ENCODE measurements at places on chromosomes 4 and X.

DNA sequence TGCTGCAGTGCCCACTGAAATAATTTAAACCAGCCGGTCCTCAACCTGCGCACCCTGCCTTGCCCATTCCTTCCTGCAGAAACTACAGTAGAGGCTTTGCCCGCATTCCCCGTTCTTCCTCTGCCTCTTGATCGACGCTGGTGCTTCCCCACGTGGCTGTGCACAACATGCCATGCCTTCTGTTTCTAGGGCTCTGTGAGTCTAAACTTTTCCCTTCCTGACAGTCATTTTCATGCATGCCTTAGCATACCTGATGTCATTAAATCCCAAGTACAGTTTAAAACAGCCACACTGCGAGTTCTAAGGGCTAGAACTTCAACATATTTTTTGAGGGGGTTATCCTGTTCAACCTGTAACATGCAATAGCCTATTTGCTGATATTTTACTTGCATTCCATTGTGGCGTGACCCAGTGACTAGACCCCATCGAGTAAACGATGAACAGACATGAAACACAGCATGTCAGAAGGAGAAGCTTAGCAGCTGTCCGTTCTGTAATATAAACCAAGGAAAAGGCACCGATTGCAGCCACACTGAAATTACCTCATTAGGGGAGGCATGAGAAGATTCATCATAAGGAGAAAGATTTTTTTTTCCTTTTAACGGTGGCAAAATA, 232.5 kb downstream of the ARHGAP10 start:
- H3K36me3 ChIP-seq = no peaks in the 10 kb centered on the region
- H3K4me3 ChIP-seq = no peak overlapping the region
- DNase-seq = no peak
- H3K27ac ChIP-seq = no peak overlapping the region
- peaks cover 23% of the 10 kb centered on the region for H3K4me1 ChIP-seq

- H3K36me3 ChIP-seq = no peaks in the 10 kb centered on the region
- DNase-seq = no peak
- peak overlapping the region; percentile 8 for H3K4me3 ChIP-seq
- H3K4me1 ChIP-seq = peaks cover 19% of the 10 kb centered on the region
- peak overlapping the region; percentile 94 for H3K27ac ChIP-seq
Measured at GRCh38 chr4:60089546-60090273, 1110.4 kb upstream of the ADGRL3 start.

DNA sequence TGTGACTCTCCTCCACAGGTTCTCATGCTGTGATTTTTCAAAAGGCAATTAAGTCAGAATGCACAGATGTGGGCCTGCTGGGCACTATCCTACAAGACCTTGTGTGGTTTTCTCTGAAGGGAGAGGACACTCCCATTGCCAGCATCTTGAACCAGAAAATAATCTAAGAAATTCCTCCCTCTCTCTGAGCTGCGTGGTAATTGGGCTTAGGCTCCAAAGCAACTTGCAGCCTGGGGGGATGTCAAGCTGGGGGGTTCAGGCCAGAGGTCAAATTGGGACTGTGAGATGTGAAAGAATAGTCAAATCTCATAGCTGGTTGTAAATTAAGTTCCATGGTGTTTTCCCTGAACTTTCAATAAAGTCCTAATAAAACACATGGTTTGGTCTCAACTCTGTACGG, 350.6 kb upstream of the SLC7A11 start:
- H3K27me3 ChIP-seq = no peaks in the 10 kb centered on the region
- no peak overlapping the region for H3K27ac ChIP-seq
- no peak for DNase-seq
- H3K4me3 ChIP-seq = no peak overlapping the region
- H3K4me1 ChIP-seq = peaks cover 13% of the 10 kb centered on the region

DNA sequence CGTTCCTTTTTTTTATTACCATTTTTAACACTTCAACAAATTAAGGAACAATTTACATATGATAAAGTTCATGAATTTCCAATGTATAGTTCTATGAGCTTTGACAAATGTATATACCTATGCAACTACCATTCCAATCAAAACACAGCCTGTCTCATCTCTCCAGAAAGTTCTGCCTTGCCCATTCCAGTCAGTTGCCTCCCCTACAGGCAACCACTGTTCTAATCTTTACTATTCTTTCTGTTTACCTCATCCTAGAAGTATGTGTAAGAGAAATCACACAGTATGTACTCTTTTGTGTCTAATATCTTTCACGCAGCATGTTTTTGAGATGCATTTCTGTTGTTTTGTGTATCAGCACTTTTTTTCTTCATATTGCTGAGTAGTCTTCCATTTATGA, 224.9 kb downstream of the KIT start:
- no peak for DNase-seq
- peaks cover 5% of the 10 kb centered on the region for H3K4me1 ChIP-seq
- no peak overlapping the region for H3K4me3 ChIP-seq
- no peaks in the 10 kb centered on the region for H3K36me3 ChIP-seq
- no peak overlapping the region for H3K27ac ChIP-seq
- peaks cover 4% of the 10 kb centered on the region for H3K27me3 ChIP-seq

DNA sequence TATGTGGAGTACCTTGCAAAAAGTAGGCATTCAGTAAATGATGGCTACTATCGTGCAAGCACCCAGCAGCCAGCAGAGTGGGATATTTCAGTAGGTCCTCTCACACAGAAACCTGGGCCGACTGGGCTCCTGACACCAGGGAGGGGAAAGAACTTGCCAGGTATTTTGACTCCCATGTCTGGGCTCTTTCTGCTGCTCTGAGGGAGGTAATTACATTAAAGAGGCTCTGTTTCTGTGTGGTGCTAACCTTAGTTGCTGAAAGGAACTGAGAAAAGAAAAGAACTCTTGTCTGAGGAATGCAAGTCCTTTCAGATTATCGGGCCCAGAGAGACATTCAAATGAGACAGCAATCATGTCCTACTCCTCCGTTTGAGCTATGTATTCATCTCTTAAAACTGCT, 175.8 kb upstream of the MTMR8 start:
- H3K36me3 ChIP-seq = peaks cover 36% of the 10 kb centered on the region
- DNase-seq = no peak
- H3K4me3 ChIP-seq = no peak overlapping the region
- peak overlapping the region; percentile 70 for H3K27ac ChIP-seq

DNA sequence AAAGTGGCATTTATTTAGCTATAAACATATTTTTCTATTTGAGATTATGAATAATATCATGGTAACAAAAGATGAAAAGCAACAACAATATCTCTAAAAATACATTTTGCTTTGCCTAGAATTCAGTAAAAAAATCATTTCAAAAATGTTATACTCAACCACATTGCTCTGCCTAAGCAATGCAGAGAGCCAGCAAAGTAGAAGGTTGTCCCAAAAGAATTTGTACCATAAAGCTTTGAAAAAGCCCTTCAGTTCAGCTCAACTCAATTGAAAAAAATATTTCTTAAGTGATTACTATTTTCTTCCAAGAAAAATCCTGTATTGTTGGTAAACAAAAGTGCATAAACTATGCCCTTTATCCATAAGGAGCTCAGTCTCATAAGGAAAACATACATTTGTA, 301.2 kb upstream of the ARSJ start:
- no peak overlapping the region for H3K27ac ChIP-seq
- H3K4me3 ChIP-seq = no peak overlapping the region
- H3K27me3 ChIP-seq = no peaks in the 10 kb centered on the region
- no peak for DNase-seq
- H3K4me1 ChIP-seq = 0 out of 2 replicates have a peak, but pooled peaks cover under 1% of the 10 kb centered on the region

GRCh38 chrX:44343412-44344141, at the start of gene EFHC2:
EFHC2 (minus strand) TSS chrX:44343672; CDS start chrX:44343588, 84 bp downstream.
- no peaks in the 10 kb centered on the region for H3K27me3 ChIP-seq
- no peaks in the 10 kb centered on the region for H3K36me3 ChIP-seq
- peaks cover 25% of the 10 kb centered on the region for H3K4me1 ChIP-seq
- peak within 1 kb of the TSS; percentile 60 for H3K27ac ChIP-seq
- H3K4me3 ChIP-seq = peak within 1 kb of the TSS; percentile 66
- DNase-seq = peak; percentile 47

DNA sequence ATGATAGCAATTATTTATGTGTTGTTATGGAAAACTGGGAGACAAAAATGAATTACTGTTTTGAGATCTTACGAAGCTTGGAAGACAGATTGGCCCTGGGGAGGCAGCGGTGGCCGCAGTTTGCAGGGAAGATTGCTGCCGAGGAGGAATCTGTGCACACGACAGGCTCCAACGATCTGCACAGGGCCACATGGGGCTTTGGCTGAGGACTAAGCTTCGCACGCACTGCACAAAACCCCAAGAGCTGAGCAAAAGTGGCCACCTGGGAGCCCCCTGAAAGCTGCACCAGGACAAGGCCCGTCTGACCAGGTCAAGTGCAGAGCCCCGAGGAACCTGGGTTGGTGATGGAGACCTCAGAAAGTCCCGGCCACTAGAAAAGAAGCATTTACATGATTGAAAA, 5.2 kb upstream of the PDE6B start:
- peaks cover 7% of the 10 kb centered on the region for H3K27me3 ChIP-seq
- no peak overlapping the region for H3K4me3 ChIP-seq
- no peak for DNase-seq

- H3K27me3 ChIP-seq = no peaks in the 10 kb centered on the region
- H3K27ac ChIP-seq = no peak overlapping the region
- H3K4me1 ChIP-seq = peaks cover 8% of the 10 kb centered on the region
- no peak overlapping the region for H3K4me3 ChIP-seq
Measured at GRCh38 chr4:73066445-73066844, 3.1 kb downstream of the COX18 start.

DNA sequence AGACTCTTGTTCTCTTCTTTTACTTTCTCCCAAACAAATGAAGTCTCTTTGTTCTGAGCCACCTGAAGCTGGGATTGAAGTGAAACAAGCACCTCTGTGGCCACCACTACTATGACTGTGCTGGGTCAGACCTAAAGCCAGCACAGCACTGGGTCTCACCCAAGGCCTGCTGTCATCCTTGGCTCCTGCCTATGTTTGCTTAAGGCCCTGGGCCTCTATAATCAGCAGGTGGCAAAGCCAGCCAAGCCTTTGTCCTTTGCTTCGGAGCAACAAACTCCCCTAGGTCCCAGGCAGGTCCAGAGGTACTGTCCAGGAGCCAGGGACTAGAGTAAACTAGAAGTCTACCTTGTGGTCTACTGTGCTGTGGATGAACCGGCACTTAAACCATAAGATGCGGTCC, 220.6 kb upstream of the ARSJ start:
- H3K27ac ChIP-seq = no peak overlapping the region
- no peaks in the 10 kb centered on the region for H3K36me3 ChIP-seq
- no peak for DNase-seq
- H3K4me3 ChIP-seq = no peak overlapping the region

GRCh38 chr4:101065346-101065745, 282.0 kb downstream of the PPP3CA start:
- peaks cover 3% of the 10 kb centered on the region for H3K4me1 ChIP-seq
- no peak overlapping the region for H3K27ac ChIP-seq
- no peaks in the 10 kb centered on the region for H3K36me3 ChIP-seq
- no peak for DNase-seq
- H3K27me3 ChIP-seq = no peaks in the 10 kb centered on the region

DNA sequence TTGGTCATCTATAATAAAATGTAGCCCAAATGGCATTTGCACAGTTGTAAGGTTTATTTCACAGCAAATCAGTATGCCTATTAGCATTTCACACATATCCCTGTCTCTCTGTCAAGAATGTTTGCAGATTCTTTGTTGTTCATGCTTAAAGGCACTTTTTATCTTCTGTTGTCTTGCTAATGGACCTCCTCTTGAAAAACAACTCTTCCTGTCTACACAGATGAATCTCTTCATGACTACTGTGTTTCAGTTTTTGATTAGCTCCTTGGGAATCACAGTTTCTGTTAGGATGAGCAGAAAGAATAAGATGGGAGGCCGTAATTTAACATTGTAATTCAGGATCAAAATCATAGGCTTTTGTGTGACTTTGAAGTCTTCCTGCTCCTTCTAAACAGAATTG, 35.5 kb upstream of the SLC4A4 start:
- H3K36me3 ChIP-seq = no peaks in the 10 kb centered on the region
- DNase-seq = no peak
- H3K27me3 ChIP-seq = no peaks in the 10 kb centered on the region
- H3K4me1 ChIP-seq = peaks cover 26% of the 10 kb centered on the region
- no peak overlapping the region for H3K4me3 ChIP-seq

DNA sequence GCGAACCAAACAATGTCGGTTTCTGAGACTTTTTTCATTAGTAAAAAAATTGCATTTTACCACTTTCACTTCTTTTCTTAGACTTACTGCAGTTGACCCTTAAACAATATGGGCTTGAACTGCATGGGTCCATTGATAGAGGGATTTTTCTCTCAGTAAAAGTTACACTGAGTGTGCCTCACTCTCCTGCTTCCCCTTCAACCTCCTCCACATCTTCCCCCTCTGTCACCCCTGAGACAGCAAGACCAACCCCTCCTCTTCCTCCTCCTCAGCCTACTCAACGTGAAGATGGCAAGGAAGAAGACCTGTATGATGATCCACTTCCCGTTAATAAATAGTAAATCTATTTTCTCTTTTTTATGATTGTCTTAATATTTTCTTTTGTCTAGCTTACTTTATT, 43.4 kb downstream of the TEC start:
- no peak for DNase-seq
- H3K4me3 ChIP-seq = no peak overlapping the region
- peak overlapping the region; percentile 65 for H3K27ac ChIP-seq
- peaks cover 2% of the 10 kb centered on the region for H3K36me3 ChIP-seq

- no peaks in the 10 kb centered on the region for H3K4me1 ChIP-seq
- H3K4me3 ChIP-seq = no peak overlapping the region
- no peaks in the 10 kb centered on the region for H3K27me3 ChIP-seq
- peaks cover 1% of the 10 kb centered on the region for H3K36me3 ChIP-seq
- H3K27ac ChIP-seq = no peak overlapping the region
Measured at GRCh38 chr4:75244325-75244724, 269.9 kb downstream of the RCHY1 start.

DNA sequence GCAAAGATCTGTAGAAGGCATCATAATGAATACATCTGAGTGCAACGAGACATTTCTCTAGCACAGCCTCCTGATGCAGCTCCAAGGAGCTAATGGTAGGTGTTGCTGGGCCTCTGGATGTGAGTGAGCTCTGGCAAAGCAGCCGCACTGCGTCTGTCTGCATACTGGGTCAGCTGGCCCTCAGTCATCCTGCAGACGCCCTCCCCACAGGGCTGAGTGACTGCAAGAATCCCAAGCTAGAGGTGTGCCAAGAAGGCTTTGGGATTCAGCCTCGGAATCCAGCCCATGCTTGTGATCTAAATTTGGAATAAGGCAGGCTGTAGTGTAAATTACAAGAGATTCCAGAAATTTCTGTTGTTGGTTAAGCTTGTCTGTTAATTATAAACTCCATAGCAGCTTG, 18.5 kb downstream of the HERC3 start:
- peaks cover 22% of the 10 kb centered on the region for H3K4me1 ChIP-seq
- no peak overlapping the region for H3K27ac ChIP-seq
- H3K27me3 ChIP-seq = no peaks in the 10 kb centered on the region
- peaks cover 12% of the 10 kb centered on the region for H3K36me3 ChIP-seq
- no peak for DNase-seq
- no peak overlapping the region for H3K4me3 ChIP-seq

DNA sequence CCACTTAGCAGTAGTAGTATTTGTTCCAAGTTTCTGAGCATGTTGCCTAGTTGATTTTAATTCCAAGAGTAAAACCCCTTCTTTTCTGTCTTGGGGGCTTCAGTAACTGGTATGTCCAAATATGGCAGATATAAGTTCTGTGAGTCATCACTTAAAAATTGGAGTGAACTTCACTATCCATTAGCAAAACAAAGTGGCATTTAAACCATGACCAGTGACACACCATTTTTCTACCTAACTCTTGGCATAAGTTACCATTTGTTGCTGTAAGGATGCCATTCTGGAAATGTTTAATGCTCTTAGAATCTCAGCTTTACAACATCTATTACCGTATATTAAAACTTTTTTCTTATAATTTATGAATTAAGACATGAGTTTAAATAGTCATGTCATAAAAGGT, 102.0 kb downstream of the CBR4 start:
- H3K36me3 ChIP-seq = peaks cover 5% of the 10 kb centered on the region
- no peaks in the 10 kb centered on the region for H3K4me1 ChIP-seq
- no peak for DNase-seq
- no peak overlapping the region for H3K27ac ChIP-seq
- no peaks in the 10 kb centered on the region for H3K27me3 ChIP-seq

All from WTC11 (cell line).